ENCODE measurements at places on chromosomes 5 and 9.

DNA sequence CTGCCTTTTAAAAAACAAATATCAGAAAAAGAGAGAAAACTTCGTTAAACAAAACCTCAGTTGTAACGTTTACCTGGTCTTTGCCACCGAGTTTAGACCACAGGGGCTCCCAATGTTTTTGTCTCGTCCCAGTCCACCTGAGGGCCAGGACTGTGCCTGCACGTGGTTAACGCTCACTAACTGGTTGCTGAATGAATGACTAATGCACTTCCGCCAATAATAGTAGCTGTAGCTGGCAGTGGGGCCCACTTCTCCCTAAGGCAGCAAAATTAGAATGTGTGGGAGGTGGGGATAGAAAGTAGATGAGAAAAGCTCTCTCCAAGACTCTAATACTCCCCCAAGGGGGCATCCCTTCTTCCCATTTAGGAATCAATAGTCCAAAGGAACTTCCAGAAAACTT is 29.1 kb upstream of the MED27 start:
- DNase-seq: no peak

DNA sequence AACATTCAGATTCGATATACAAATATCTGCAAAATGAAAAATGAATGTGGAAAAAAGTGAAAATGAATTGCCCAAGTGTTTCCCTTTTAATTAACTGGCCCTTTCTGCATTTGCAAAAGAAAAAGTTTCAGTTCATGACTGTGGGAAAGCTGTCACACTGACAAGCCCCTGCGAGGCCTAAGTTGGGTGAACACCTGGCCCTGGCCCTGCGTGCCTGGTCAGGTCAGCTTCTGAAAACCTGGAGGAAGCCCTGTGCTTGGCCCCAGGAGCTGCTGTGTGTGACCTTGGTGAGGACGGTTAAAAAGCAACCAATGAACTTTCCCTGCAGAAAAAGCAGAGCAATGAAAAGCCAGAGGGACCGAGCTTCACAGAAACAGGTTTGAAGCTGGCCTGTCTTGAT is 41.0 kb upstream of the SHC3 start:
- DNase-seq: no peak

DNA sequence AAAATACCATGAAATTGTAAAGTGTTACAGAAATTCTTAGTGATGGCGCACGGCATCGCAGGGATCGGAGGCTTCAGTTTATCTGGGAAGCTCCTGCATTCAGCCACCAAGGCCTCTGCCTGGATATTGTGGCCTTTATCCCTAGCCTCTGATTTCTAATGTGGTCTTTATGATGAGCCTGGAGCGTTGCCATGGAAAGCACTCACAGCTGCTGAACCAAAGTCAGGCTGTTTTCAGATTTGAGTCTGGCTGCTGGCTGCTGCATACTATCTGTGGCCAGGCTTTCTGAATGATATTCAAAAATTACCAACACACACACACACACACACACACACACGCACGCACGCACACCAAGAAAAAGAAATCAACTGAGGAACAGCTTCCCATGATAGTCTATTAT is 101.1 kb upstream of the ZNF366 start:
- no peak for DNase-seq

- no peak for DNase-seq
Observed at GRCh38 chr5:53488195-53488722, 7.8 kb downstream of the FST start.

DNA sequence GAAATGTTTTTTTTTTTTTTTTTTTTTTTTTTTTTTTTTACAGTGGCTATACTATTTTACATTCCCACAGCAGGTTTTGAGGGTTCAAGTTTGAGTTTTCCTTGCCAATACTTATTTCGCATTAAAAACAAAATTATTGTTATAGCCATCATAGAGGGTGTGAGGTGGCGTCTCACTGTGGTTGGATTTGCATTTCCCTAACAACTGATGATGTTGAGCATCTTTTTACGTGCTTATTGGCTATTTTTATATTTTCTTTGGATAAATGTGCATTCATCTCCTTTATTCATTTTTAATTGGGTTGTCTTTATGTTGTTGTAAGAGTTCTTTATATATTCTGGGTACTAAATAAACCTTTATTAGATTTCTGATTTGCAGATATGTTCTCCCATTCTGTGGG is 18.9 kb upstream of the UBLCP1 start:
- no peak for DNase-seq

GRCh38 chr9:131149688-131150053 is 24.3 kb downstream of the NUP214 start:
- no peak for DNase-seq

GRCh38 chr9:35757892-35758275 is 3.8 kb upstream of the MSMP start:
- no peak for DNase-seq

DNA sequence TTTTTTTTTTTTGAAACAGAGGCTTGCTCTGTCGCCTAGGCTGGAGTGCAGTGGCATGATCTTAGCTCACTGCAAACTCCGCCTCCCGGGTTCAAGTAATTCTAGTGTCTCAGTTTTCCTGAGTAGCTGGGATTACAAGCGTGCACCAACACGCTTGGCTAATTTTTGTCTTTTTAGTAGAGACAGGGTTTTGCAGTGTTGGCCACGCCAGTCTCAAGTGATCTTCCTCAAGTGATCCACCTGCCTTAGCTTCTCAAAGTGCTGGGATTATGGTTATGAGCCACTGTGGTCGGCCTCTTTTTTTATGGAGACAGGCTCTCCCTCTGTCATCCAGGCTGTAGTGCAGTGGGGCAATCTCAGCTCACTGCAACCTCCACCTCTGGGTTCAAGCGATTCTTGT is 82.9 kb downstream of the RAB24 start:
- DNase-seq: no peak

All from activated CD4-positive, CD25-positive, alpha-beta regulatory T cell treated with anti-CD3 and anti-CD28 coated beads, Interleukin-2, amount 50 U/mL, for 72 hours (primary cell).